ENCODE measurements at places on chromosomes 12 and 14.

GRCh38 chr12:63276537-63277365 lies 125.8 kb upstream of the AVPR1A start:
- DNase-seq = peak; percentile 14

DNA sequence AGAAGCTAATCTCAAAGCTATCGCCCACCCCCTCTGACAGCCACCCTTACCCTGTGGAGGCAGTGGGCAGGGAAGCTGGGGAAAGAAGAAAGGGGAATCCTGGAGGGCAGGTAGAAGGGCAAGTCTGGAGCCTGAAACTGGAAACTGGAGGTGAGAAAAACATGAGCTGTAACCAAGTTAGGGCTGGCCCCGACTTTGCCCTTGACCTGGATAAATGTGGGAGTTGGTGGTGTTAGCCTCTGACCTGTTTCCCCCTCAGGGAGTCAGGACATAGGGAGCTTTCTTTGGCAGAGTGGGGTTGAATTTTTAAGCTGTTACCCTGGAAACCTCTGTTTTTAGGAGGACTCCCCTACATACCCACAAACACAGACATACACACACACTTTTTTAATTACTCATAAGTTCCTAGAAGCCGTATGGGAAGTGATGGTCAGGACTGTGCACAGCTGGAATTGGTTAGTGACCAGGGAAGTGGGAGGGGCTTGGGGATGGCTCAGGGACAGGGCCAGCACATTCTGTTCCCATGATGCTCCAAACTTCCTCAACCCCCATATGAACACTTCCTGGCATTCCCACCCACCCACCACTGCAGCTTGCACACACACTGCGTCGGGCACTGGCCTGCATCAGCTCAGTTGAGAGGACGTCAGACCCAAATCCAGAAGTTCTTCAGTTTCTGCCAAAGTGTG lies 5.0 kb upstream of the MMP19 start:
- peak; percentile 100 for DNase-seq

DNA sequence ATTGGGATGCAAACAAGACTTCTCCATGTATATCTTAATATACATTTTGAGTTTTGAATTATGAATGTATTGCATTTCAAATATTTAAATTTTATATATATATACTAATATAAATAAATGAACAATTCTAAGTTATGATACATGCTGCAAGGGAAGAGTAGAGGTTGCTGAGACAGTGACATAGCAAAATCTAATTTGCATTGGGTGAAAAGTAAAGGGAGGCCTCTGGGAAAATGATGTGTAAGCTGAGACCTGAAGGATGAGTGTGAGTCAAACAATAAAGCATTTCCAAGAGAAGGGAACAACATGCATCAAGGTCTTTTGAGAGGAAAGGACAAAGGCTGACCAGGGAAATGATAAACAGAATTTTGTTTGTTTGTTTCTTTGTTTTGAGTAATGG lies 62.9 kb upstream of the PTPRQ start:
- DNase-seq = no peak

DNA sequence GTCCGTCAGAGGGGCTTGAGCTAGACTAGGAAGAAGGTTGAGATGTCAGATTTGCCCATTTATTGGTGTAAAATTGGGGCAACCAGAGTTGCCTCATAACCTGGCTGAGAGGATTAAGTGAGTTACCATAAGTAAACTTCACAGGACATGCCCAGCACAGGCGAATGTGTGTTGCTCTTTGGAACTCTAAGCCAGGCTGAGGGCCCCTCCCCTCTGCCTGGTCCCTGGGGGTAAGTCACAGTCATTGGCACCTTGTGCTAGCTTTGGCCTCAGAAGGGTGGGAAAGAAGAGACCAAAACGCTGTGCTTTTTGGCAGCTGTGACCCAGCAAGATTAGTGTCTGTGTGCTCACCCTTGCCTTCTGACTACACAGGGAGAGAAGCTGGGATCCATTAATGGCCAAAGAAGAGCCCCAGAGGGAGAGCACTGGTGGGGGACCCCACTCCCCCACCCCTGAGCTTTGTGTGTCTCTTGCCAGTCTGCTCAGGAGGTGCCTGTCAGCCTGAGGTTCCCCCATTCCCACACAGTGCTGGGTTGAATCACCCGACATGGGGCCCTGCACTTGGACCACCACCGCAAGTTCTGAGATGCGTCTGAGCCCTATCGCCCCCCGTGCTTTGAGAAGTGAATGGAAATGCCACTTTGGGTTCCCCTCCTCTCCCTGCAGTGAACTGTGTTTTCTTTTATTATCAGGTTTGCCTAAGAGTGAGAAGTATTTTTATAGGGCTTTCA lies 74.1 kb downstream of the CACNA1C start:
- DNase-seq = no peak

DNA sequence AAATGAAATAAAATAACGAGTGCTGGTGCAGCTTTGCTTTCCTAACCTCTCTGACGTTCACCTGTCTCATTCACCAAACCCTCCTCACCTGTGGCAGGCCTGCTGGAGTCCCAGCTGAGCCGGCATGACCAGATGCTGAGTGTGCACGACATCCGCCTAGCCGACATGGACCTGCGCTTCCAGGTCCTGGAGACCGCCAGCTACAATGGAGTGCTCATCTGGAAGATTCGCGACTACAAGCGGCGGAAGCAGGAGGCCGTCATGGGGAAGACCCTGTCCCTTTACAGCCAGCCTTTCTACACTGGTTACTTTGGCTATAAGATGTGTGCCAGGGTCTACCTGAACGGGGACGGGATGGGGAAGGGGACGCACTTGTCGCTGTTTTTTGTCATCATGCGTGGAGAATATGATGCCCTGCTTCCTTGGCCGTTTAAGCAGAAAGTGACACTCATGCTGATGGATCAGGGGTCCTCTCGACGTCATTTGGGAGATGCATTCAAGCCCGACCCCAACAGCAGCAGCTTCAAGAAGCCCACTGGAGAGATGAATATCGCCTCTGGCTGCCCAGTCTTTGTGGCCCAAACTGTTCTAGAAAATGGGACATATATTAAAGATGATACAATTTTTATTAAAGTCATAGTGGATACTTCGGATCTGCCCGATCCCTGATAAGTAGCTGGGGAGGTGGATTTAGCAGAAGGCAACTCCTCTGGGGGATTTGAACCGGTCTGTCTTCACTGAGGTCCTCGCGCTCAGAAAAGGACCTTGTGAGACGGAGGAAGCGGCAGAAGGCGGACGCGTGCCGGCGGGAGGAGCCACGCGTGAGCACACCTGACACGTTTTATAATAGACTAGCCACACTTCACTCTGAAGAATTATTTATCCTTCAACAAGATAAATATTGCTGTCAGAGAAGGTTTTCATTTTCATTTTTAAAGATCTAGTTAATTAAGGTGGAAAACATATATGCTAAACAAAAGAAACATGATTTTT lies 17.1 kb upstream of the AMN start:
- DNase-seq = no peak

- no peak for DNase-seq
Observed at GRCh38 chr12:46990211-46990610, 89.2 kb upstream of the PCED1B start.

- DNase-seq = no peak
Observed at GRCh38 chr12:64270411-64270810, 48.3 kb upstream of the KICS2 start.

DNA sequence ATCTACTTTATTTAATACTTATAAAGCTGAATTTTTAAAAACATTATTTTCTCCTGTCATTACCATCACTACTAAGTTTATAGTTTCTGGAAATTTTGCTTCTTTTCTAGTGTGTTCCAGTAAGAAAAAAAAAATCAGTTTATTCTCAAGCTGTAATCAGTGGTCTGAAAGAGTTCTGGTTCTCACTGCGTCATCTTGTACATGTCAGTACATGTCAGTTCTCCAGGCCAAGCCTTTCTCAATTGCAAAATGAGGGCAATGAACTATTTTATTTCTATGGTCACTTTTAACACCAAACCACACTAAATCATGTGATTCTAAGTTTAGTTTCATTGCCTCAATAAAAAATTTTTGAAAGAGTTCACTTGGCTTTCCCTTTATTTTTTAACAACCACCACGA lies 468.9 kb upstream of the LRFN5 start:
- no peak for DNase-seq

DNA sequence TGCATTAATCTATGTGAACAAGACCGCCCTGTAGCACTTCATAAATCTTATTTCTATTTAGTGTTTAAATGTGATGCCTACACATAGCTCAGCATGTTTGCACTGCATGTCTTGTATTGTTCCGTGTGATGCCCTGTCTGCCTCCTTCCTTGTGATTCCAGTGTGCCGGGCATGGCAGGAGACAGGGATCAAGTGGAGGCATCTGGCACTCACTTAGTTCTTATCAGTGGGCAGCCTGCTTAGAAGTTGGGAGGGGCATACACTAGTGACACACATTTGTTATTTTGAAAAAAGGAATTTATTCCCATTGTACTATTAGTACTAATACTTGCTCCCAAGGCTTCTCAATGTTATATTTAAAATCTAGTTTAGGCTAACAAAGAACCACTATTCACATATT lies 176.4 kb downstream of the KCNA5 start:
- no peak for DNase-seq

- DNase-seq = no peak
Observed at GRCh38 chr12:75698052-75698451, 186.6 kb upstream of the KRR1 start.

DNA sequence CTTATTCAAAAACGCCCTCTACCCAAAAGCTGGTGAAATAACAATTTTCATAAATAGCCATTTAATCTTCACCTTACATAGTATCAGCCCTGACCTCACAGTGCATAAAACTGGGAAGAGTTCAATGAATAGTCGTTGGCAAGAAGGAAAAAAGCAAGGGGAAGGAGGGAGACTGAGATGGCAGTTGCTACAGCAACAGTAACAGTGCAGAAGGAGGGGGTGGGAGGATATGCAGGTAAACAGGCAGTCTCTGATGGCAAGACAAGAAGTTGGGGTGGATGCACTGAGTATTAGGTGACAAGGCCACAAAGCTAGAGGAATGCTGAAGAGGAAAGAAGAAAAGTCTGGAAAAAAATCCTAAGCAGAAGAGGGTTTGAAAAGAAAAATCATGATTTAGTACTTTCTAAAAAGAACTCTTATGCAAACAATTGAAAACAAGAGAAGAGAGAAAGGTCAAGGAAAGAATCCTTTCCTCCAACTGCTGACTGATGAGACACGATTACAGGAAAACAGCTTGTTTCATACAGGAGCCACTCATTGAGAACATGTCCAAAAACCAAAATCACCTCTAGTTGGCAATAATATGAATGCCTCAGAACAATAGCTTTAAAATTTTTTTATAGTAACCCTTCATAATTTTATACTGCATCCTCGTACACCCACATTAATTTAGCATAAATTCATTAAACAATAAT lies 56.0 kb downstream of the DCAF5 start:
- DNase-seq = no peak

- no peak for DNase-seq
Observed at GRCh38 chr12:52670961-52671360, 9.2 kb downstream of the KRT1 start.

- DNase-seq = no peak
Observed at GRCh38 chr14:63964113-63964512, 111.3 kb downstream of the SYNE2 start.

- DNase-seq = peak; percentile 29
Observed at GRCh38 chr14:105019861-105020814, 745 bp downstream of the CDCA4 start.

GRCh38 chr12:21800011-21800410 lies 25.5 kb upstream of the KCNJ8 start:
- no peak for DNase-seq

DNA sequence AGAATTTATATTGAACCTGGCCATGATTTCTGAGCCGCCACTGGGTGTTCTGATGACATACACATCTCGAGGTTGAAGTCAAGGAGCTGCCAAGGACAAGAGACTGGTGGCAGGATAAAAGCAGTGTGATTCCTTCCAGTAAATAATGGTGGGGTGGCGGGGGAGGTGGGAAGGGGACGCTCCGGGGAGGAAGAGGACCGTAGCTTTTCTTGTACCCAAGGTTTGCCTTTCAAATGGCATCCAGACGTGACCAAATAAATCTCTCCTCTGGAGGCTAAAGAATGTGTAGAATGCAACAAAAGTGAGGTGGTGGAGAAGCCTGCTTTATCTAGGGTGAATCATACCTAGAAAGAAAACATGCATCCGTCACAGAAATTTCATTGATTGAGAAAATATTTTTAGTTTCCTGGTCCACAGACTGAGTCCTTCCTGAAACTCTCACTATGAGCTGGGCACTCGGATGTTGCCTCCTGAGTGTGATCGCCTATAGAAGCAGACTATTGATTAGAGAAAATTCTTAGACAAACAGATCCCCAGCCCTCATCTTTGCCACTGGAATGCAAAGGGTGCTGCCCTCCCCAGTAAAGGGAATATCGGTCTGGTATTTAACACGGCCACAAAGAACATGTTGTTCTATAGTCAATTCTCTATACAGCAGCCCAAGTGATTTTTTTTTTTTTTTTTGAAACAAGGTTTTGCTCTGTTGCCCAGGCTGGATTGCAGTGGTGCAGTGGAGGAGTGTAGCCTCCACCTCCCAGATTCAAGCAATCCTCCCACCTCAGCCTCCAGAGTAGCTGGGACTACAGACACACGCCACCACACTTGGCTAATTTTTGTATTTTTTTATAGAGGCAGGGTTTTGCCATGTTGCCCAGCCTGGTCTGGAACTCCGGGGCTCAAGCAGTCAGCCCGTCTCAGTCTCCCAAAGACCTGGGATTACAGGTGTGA lies 112.1 kb downstream of the DPF3 start:
- DNase-seq = peak; percentile 87

- DNase-seq = no peak
Observed at GRCh38 chr14:32531942-32532515, 202.9 kb downstream of the AKAP6 start.

- DNase-seq = peak; percentile 46
Observed at GRCh38 chr14:90675399-90675798, 140.8 kb downstream of the TTC7B start.

- no peak for DNase-seq
Observed at GRCh38 chr12:120239776-120240494, 25.6 kb downstream of the PXN start.
